ENCODE measurements at places on chromosomes 13 and 19.

- DNase-seq: no peak
These were observed 28.4 kb downstream of the KDM4B start for GRCh38 chr19:4997297-4997696.

DNA sequence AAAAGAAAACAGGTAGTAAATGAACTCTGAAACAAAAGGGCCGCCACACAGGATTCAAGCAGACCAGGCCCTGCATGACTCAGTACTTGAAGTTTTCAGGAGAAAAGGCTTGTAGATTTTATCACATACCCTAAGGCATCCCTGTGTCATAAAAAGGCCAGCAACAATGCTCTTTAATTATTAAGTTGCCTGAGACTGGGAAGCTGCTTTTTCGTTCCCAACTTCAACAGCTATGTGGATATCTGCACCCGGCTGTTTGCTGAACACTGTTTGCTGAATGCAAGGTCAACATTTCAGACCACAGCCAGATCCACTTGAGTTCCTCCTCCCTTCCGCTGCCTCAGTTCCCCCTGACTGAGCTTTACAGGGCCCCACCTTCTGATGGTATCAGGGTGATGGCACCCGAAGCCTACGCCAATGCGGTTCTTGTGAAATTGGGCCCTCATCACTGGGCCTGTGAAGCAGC, 6.1 kb upstream of the ECH1 start:
- no peak for DNase-seq

- DNase-seq: no peak
These were observed 26.8 kb upstream of the SLC7A10 start for GRCh38 chr19:33252418-33252962.

DNA sequence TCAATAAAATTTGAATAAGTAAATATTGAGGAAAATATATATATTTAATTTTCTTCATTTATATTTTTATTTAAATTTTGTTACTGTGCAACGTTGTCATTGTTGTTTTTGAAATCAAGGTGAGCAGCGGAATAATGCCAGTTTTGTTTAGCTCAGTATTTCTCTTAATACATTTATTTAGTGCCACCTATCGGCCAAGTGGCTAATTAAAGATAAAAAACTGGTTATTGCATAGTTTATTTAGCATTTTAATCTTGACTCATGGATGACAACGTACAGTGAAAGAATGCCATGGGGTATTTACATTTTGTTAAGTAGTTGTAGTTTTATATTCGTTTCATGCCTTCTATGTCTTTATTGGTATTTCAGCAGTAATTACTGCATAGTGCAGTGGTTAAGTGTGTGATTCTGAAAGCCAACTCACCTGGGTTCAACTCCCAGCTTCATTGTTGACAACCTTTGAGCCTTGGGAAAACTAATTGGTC, 265.9 kb downstream of the MYO16 start:
- DNase-seq: no peak

GRCh38 chr19:50531171-50531612, 17.5 kb upstream of the ASPDH start:
- DNase-seq: no peak

- no peak for DNase-seq
These were observed 99.0 kb downstream of the ZNF429 start for GRCh38 chr19:21604351-21604926.

DNA sequence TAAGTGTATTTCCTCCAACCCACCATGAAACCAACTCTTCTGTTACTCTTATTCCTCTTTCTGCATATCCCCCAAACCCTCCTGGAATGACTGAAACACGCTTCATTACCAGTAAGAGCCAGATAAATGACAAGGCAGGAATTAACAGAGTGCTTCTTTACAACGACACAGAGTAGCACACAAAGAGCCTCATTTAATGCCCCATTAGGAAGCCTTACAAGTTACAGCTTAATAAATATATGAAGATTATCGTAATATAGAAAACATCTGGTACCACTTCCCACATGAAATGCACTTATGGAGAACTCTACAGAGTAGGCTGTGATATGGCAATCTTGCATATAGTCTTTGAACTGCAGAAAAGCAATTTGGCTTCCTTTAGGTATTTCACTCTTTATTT, 116.8 kb downstream of the ENOX1 start:
- DNase-seq: no peak

DNA sequence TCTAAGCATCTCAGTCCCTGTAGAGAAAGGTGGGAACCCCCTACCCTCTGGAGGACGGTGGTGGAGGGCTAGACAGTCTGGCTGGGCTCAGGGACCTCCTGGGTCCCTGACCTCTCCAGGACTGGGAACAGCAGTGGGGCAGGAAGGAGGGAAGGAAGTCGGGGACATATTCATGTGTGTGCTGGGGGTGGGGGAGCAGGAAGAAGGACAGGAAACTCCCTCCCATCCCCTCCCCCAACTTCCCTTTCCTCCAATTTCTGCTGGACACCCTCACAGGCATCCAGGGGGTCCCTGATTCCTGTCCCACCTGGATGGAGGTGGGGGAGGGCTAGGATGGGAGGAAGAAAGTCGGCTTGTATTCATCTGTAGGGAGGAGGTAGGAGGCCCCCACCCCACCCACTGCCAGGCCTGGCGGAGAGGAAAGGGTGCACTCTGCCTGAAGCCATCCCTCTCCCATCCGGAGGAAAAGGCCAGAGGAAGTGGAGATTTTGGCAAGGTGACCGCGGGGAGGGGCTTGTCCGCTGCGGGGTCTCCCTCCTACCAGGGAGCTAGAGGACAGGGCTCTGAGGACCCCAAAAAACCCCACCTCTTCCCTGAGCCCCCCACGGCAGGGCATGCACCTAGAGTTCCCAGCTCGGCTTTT, 2.3 kb downstream of the NOVA2 start:
- no peak for DNase-seq

DNA sequence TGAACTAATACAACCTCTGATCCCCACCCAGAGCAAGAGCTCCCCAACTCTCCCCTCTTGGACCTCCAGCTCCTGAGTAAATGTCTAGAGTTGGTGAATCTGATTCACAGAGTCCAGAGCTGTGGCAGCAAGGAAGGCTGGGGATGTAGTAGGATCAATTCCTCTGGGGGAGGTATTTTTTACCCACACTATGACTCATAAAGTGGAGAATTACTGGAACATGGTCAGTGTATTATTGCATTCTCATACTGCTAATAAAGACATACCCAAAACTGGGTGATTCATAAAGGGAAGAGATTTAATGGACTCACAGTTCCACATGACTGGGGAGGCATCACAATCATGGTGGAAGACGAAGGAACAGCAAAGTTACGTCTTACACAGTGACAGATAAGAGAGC, 496.7 kb downstream of the EFNB2 start:
- no peak for DNase-seq

DNA sequence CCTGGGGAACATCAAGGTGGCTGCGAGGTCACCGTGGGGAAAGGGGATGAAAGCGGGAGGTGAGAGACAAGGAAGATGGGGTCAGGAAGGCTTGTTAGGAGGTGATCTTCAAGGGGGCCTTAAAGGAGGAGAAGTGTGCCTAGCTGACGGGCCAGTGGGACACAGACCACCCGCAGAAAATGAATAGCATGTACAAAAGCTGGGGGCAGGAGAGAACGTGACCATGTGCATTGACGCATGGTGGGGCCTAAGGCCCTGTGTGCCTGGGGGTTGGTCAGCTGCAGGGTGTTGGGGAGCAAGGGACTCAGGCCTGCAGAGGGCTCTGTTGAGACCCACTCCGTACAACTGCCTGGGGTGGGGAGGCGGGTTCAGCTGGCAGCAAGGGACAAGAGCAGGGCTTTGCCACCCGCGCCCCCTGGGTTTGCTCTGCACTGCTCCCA, 5.9 kb downstream of the RAB8A start:
- DNase-seq: no peak

- DNase-seq: no peak
These were observed 26.3 kb downstream of the CYP4F2 start for GRCh38 chr19:15871570-15871969.

DNA sequence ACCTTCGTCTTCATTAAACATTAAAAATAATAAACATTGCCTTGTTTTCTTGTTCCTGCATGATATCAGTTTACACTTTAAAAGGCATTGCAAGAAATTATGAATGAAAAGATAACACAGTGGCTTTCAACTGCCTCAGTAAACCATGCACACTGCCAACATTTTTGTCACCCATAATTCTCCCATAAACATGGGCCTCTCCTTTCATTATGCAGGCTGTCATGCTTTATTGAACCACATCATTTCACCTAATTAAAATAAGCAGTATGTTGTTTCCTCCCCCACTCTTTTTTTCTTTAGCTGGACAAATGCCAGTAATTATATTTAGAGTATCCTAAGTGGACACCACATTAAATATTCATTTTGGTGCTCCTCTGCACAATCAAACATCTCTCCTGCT, 1566.5 kb upstream of the SLC10A2 start:
- no peak for DNase-seq

DNA sequence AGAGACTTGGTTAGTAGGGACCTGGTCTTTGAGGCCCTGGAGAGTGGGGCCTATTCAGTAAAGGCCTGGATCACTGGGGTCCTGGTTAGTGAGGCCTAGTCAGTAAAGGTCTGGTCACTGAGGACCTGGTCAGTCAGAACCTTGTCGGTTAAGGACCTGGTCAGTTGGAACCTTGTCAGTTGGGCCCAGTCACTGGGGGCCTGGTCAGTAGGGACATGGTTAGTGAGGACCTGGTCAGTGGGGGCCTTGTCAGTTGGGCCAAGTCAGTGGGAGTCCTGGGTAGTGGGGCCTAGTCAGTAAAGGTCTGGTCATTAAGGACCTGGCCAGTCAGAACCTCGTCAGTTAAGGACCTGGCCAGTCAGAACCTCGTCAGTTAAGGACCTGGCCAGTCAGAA, 43.2 kb upstream of the TPM4 start:
- no peak for DNase-seq

- DNase-seq: no peak
These were observed 57.2 kb downstream of the NHLRC3 start for GRCh38 chr13:39095500-39095899.

GRCh38 chr19:18156841-18157464, 4.0 kb downstream of the PIK3R2 start:
- DNase-seq: no peak

GRCh38 chr13:84491952-84492351, 609.7 kb upstream of the SLITRK1 start:
- DNase-seq: no peak

DNA sequence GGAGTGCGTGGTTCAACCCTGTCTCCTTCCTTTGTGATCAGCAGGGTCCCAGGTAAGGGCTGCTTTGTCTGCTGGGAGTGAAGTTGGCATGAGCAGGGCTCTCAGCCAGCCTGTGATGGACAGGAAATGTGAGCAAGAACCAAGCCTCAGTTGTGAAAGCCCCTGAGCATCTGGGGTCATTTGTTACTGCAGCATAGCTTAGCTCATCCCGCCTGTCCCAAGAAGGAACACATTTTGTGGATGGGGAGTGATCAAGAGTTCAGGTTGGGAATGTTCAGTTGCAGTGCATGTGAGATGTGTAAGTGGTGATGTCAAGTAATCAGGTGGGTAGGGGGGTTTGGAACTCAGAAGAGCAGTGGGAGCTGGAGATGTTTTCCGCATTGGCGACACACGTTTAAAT, 152.4 kb downstream of the DPF1 start:
- DNase-seq: no peak

DNA sequence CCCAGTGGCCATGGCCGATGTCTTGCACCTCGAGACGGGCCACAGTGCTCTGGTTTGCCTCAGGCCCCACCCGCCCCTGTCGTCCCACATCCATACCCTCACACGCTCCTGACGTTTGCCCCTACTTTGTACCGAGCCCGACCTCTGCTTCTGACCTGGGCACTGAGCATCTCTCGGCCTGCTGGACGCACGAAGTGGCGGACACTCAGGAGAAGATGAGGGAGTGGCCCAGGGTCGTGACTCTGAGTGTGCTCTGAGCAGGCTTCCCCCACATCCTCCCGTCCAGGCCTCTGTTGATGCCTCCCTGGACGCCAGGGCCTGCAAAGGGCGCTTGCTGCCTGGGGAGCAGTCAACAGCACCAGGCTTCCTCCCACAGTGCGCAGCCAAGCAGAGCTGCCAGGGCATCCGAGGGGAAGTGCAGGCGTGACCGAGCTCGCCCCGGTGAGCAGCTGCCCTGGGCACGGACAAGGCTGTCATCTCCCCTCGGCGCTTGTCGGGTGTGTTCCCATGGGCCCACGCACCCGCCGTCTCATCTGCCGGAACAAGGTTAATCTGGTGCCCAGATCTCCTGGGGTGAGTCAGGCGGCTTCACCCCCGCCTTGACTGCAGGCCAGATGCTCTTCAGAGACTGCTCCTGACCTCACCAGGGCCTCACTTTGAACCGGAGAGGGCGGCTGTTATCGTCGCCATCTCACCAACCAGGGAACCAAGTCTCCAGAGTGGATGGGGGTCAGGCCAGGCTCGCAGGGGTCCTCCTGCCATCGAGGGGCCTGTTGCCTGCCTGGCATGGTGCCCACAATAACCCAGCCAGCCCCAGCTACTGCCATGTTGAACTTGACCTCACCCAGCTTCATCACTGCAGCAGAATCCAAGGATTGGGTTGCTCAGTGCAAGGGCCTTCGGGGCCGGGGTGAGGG, 27.2 kb downstream of the COMP start:
- DNase-seq: no peak

GRCh38 chr19:19385896-19386869, 19.3 kb upstream of the GATAD2A start:
- DNase-seq: no peak

GRCh38 chr13:61383111-61383510, 32.5 kb downstream of the PCDH20 start:
- DNase-seq: no peak

- no peak for DNase-seq
These were observed 751 bp downstream of the ZNF584 start for GRCh38 chr19:58409010-58409790.

DNA sequence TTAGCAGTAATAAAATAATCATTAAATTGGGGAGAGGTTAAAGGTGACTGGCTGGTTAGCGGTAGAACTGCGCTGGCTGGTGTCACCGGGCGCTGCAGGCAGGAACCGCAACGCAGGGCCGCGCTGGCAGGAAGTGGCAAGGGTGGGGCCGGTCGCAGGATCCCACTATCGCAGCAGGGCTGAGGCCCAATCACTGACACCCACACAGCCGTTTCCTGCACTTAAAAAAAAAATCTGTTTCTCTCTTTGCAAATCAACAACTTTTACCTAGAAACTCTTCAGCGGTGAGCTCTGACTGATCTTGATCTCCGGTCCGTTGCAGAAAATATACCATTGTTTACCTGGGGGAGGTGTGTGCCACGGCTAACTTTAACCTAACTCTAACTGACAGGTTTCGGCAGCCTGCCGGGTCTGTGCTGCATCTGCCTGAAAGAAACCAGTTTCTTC, 46.9 kb downstream of the KLF2 start:
- peak; percentile 66 for DNase-seq

GRCh38 chr19:29812881-29813275, 1.1 kb downstream of the CCNE1 start:
- no peak for DNase-seq

Data from stimulated activated CD4-positive, alpha-beta T cell treated with anti-CD3 and anti-CD28 coated beads, Interleukin-1b, Interleukin-23, amount 100 ng/mL, for 24 hours (primary cell).